ENCODE measurements at places on chromosomes 16 and 17.

DNA sequence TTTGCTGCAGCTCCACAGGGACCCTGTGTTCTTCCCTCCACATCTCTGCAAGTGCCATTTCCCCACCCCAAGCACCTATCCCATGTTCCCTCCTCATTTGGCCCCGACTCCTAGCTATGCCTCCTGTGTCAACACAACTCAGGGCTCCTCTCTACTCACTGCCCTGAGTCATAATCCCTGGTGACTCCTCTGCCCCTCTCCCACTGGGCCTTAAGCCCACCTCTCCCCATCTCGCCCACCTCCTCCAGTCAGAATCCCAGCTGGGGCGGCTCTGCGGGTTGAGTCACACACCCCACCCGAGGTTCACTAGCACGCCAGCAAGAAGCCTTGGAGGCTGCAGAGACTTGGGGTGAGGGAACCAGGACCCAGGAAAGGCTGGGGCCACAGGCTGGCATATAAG is 346.2 kb downstream of the FOXL1 start:
- H3K27ac ChIP-seq: no peak overlapping the region
- no peaks in the 10 kb centered on the region for H3K4me1 ChIP-seq
- H3K27me3 ChIP-seq: no peaks in the 10 kb centered on the region
- no peak overlapping the region for H3K4me3 ChIP-seq

DNA sequence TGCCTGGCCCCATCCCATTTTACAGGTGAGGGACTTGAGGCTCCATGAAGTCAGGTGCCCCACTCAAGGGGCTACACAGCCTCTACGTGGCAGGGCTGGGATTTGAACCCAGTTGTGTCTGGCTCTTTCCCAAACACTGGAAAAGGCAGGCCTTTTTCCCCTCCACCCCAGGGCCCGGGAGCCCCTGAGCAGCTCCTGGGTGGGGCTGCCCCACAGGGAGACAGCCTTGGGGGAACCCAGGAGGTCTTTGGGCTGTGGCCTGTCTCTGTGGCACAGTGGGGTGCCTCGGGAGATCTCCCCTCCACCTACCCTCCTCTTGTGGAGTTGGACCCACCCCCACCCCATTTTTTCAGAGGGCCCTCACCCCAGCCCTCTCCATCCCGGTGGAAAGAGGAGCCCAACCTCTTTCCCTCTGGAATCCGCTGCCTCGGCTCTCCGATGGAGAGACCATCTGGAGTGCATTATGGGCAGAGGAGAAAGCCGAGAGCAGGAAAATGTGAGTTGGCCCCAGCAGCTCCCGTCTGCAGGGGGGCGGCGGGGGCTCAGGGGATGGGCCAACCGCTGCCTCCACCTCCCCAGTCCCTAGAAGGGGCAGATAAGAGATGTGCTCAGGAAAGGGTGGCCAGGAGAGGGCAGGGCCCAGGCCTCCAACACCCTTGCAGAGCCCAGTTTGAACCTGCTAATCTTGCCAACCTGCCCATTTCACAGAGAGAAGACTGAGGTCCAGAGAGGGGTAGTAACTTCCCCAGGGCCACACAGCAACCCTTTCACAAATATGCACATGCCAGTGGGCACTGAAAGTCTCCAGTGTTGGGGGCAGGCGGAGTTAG is 15.4 kb upstream of the TMEM92 start:
- H3K27me3 ChIP-seq: no peaks in the 10 kb centered on the region
- no peak overlapping the region for H3K4me3 ChIP-seq
- H3K4me1 ChIP-seq: no peaks in the 10 kb centered on the region
- peak overlapping the region; percentile 20 for H3K27ac ChIP-seq
- no peak for DNase-seq
- no peaks in the 10 kb centered on the region for H3K36me3 ChIP-seq

DNA sequence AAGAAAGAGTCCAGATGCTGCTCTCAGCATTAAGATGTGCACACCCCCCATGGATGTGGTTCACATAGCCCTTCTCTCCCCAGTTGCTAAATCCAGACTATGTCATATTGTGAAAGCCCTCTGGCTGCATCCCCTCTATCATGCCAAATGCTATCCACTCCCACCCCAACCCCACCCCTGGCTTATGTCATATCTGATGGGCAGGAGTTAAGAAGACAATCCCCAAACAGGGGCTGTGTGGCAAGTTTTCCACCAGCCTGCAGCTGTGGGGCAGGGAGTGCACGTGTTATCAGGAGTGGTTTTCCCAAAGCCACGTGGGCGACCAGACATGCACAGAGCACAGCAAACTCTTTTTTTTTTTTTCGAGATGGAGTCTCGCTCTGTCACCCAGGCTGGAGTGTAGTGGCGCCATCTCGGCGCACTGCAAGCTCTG is 10.0 kb downstream of the FAM117A start:
- no peaks in the 10 kb centered on the region for H3K36me3 ChIP-seq
- no peaks in the 10 kb centered on the region for H3K27me3 ChIP-seq
- no peak overlapping the region for H3K4me3 ChIP-seq

- H3K4me1 ChIP-seq: no peaks in the 10 kb centered on the region
- H3K4me3 ChIP-seq: no peak overlapping the region
- no peak overlapping the region for H3K27ac ChIP-seq
Measured at GRCh38 chr16:87621976-87622713, 19.8 kb downstream of the JPH3 start.

- no peak overlapping the region for H3K27ac ChIP-seq
- no peaks in the 10 kb centered on the region for H3K27me3 ChIP-seq
- no peak for DNase-seq
- H3K4me1 ChIP-seq: no peaks in the 10 kb centered on the region
- H3K4me3 ChIP-seq: no peak overlapping the region
Measured at GRCh38 chr16:3467182-3467581, 23.7 kb downstream of the NAA60 start.

DNA sequence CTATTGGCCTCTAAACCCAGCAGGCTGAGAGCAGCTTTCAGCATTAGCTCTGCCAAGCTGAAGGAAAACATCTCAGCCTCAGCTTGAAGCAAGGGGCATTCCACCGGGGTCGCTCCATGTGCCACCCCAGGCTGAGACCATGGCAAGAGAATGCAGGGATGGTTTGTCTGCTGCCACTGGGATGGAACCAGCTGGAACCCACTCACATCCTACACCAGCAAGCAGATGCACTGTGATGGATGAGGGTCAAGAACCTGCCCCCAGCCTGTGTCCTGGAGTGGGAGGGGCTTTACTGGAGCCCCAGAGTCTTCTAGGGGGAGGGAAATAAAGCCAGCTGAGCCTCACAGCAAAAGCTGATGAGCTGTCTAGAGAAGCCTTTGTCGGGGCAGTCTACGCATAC is 51.9 kb downstream of the C16orf95 start:
- H3K36me3 ChIP-seq: no peaks in the 10 kb centered on the region
- no peaks in the 10 kb centered on the region for H3K4me1 ChIP-seq
- DNase-seq: no peak

DNA sequence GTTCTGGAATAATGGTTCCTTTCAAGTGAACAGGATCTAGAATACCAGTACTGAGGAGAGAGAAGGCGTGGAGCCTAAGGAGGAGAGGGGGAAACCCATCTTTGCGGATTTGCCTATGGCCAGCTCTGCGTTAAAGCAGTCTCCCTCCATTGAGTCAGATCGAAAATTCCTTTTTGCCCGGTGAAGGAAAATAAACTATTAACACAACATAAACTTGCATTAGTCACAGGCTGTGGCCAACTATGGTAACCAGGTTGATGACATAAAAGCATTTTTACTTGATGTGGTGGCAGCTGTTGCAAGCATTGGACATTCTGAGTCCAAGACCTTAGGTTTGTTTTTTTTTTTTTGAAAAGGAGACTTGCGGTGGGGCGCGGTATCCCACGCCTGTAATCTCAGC is 8.9 kb downstream of the LDAF1 start:
- no peaks in the 10 kb centered on the region for H3K27me3 ChIP-seq
- no peak overlapping the region for H3K4me3 ChIP-seq
- H3K27ac ChIP-seq: no peak overlapping the region
- H3K36me3 ChIP-seq: peaks cover 56% of the 10 kb centered on the region

DNA sequence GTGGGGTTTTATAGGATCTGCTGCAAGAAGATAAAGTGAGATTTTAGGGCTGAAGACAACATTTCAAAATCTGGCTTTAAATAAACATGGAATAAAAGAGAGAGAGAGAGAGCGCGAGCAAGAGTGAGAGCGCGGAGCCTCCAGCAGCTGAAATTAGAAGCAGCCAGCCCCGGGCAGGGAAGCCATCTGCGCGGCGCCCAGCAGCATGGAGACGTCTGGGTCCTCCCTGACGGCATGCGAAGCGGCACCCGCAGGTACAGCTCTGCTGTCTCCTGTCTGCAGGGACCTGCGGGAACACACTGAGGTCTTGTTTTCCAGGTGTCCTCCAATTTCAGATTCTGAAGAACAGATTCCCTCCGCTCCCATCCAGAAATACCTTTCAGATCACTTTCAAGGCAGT is 7.9 kb upstream of the BAIAP2 start:
- DNase-seq: no peak
- no peak overlapping the region for H3K4me3 ChIP-seq
- no peaks in the 10 kb centered on the region for H3K36me3 ChIP-seq
- peaks cover 26% of the 10 kb centered on the region for H3K4me1 ChIP-seq
- H3K27ac ChIP-seq: no peak overlapping the region
- no peaks in the 10 kb centered on the region for H3K27me3 ChIP-seq

GRCh38 chr17:54530398-54530797 is 370.3 kb upstream of the TOM1L1 start:
- H3K36me3 ChIP-seq: no peaks in the 10 kb centered on the region
- H3K27ac ChIP-seq: no peak overlapping the region
- H3K4me3 ChIP-seq: no peak overlapping the region
- no peaks in the 10 kb centered on the region for H3K4me1 ChIP-seq
- no peak for DNase-seq

DNA sequence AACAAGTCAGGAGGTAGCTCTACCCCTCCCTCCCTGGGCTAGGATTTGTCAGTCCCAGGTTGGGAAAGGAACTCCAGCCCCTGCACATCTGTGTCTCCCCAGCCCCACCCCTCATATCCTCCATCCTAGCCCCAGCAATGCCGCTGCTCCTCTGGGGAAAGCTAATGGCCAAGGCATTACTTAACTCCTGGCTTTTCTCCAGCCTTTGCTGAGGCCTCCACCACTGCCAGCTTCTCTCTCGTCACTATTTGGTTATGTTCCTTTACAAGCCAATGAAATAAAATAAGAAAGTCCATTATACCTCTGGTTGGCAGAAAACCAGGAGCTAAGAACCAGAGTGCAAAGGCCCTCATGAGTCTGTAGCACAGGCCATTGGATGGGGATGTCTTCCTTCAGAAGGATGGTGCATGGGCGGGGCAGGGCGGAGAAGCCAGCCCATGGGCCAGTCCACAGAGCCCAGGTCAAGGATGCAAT is 171.0 kb downstream of the CCDC182 start:
- H3K36me3 ChIP-seq: no peaks in the 10 kb centered on the region
- peaks cover 2% of the 10 kb centered on the region for H3K4me1 ChIP-seq
- H3K27me3 ChIP-seq: no peaks in the 10 kb centered on the region
- H3K27ac ChIP-seq: peak overlapping the region; percentile 76

DNA sequence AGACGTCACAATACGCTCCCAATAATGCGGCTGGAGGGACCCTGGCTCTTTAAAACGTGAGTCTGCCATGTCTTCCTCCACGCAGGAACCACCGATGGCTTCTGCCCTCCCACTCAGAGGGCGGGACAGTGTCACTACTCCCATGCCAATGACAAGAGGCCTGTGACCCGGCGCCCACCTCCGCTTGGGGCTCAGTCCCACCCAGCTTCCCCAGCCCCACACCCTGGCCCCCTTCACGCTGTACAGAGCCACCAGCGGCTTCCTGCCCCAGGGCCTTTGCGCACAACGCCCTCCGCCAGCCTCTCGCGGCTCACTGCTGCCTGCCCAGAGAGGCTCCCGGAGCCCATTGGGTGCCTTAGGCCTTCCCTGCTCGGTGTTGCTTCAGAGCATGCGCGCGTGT is 29.5 kb upstream of the ZNF469 start:
- no peaks in the 10 kb centered on the region for H3K27me3 ChIP-seq
- H3K4me1 ChIP-seq: no peaks in the 10 kb centered on the region
- DNase-seq: no peak
- no peaks in the 10 kb centered on the region for H3K36me3 ChIP-seq
- no peak overlapping the region for H3K27ac ChIP-seq
- no peak overlapping the region for H3K4me3 ChIP-seq

GRCh38 chr17:81889602-81890001 is 1.8 kb downstream of the ALYREF start:
- no peak overlapping the region for H3K4me3 ChIP-seq
- H3K4me1 ChIP-seq: peaks cover 29% of the 10 kb centered on the region
- no peak for DNase-seq
- peaks cover 54% of the 10 kb centered on the region for H3K36me3 ChIP-seq
- H3K27me3 ChIP-seq: no peaks in the 10 kb centered on the region

GRCh38 chr17:62705156-62705777 is 77.8 kb downstream of the MRC2 start:
- H3K27me3 ChIP-seq: no peaks in the 10 kb centered on the region
- no peaks in the 10 kb centered on the region for H3K36me3 ChIP-seq
- no peak overlapping the region for H3K4me3 ChIP-seq
- peaks cover 27% of the 10 kb centered on the region for H3K4me1 ChIP-seq

DNA sequence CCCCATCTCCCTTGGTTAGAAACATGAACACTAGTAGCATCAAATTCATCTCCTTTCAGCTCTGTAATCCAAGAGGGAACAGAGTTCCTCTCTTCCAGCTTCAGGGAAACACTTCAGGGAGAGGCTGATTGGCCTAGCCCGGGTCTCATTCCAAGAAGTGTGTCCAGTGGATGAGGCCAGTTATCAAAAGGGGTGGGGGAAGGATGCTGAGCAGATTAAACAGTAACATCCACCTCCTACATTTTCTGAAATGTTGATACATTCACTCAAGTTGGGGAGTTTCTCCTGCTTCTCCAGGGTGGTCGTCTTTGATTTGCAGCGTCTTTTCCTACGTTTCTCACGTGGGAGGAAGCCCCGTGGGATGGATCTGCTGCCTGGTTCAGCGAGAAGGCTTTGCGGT is 62.9 kb upstream of the WSB1 start:
- DNase-seq: no peak
- no peaks in the 10 kb centered on the region for H3K4me1 ChIP-seq
- no peaks in the 10 kb centered on the region for H3K27me3 ChIP-seq
- no peak overlapping the region for H3K27ac ChIP-seq

GRCh38 chr17:68850749-68851510 is 104.3 kb downstream of the ABCA8 start:
- DNase-seq: no peak
- no peak overlapping the region for H3K27ac ChIP-seq
- H3K4me3 ChIP-seq: no peak overlapping the region

DNA sequence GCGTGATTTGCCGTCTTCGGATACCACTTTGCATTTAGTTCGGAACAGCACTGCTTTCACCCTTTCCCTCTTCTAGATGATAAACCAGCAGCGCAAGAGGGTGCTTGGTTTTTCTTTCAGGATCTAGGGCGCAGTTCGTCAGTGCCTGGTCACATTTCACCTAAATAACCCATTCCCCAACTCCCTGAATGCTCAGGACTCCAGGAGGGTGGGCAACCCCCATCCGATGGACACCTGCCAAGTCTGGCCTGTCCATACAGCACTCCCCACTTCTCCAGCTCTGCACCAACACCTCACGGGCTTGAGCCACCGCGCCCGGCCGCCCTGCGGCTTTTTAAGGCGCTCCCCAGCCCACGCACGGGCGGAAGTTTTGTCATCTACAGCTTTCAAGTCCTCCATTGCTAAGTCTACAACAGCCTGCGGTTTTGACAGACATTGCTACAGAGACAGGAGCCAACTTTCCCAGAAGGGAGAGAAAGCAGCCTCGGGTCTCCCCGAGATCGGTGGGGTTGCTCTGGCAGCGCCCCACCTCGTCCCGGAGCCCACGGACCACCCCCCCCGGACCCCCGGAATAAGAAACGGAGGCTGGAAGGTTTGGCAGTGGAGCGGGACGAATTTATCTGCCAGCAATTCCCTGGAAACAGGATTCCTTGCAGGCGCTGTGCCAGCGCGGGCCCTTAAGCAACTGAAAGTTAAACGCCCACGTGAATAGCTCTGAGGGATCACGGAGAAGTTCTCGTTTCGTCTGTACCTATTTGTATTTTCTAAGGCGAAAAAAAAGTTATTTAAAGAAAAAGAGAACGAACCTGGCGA is 38.6 kb upstream of the SLFN13 start:
- peak; percentile 68 for DNase-seq
- H3K4me3 ChIP-seq: peak overlapping the region; percentile 39
- peak overlapping the region; percentile 49 for H3K27ac ChIP-seq
- H3K27me3 ChIP-seq: no peaks in the 10 kb centered on the region
- H3K36me3 ChIP-seq: no peaks in the 10 kb centered on the region
- no peaks in the 10 kb centered on the region for H3K4me1 ChIP-seq

Measured in right atrium auricular region (tissue), 2 donors.